ENCODE measurements at places on chromosomes 2 and 18. TPM values are rescaled to one million over a fixed set of nuclear protein-coding genes. Genes with fewer than 3 reads are reported as not detected.

- DNase-seq: no peak
These were observed 49.5 kb downstream of the C2orf42 start for GRCh38 chr2:70141212-70141901.

GRCh38 chr18:75779450-75779849 lies 351.9 kb upstream of the SMIM21 start:
- no peak for DNase-seq

GRCh38 chr2:75960472-75961009 lies 249.8 kb upstream of the GCFC2 start:
- no peak for DNase-seq

GRCh38 chr2:172276961-172277360 lies 150.4 kb upstream of the ITGA6 start:
- no peak for DNase-seq

GRCh38 chr2:163682695-163683094 lies 53.1 kb downstream of the FIGN start:
- DNase-seq: no peak

DNA sequence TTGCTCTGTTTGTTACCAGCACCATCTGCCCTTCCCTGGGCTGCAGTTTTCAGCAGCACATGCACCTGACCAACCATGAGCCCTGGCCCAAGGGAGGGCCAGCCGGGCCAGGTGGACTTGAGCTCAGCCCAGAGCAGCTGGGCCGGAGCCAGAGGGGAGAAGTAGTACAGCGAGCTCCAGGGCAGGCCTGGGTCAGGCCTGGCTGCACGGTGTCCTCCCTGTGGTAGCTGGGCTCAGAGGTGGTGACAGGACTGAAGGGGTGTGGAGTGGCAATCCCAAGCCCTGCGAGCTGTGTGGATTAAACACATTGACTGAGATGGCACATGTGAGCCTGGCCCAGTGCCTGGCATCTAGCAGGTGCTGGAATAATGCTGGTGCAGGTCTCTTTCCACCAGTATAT lies 222.2 kb downstream of the GLI2 start:
- no peak for DNase-seq

DNA sequence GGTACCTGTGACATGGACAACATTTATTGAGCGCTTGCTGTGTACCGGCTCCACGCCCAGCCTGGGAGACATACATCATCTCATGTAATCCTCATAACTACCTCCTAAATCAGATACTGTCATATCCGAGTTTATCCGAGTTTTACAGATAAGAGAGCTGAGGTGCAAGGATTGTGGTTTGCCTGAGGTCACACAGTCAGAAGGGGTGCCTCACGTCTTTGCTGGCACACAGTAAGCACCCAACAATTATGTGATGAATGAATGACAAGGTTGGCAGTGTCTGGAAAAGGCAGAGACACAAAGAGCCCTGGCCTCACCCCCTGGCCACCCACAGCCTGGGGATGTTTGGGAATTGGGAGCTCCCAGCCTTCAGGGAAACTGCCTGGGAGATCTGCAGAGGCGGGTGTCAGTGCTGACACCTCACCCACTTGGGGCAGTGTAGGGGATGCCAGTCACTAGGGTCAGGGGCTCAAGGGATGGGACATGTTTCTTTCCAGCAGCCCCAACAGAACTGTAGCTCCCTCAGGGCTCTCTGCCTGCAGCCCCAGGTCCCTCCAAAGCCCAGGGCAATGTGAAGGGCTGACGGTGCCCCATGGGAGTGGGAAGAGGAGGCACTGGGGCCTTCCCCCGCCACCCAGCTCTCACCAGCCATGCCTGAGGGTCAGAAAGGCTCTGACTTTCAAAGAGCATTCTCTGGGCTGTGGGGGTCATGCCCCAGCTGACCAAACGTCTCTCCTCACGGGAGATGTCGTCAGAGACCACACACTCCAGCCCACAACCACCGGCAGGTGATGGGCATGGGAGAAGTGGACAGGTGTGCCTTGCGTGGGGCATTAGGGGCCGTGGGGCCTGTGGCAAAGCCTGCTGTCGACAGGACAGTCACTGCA lies 157.5 kb downstream of the ZFP36L2 start:
- no peak for DNase-seq

- no peak for DNase-seq
These were observed 82.3 kb downstream of the COL3A1 start for GRCh38 chr2:189056200-189057106.

DNA sequence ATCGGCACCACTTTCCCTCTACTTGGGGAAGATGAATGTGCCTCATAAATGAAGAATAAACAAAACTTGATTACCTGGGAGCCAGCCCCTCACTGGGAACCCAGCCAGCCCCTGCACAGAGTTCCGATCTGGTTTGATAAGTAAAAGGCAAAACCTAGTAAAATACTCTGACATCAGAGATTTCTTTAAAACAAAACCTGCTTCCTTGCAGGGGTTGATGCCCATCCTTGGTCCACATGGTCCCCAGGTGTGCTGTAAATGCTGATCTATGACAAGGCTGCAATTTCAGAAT lies 218.8 kb upstream of the APCDD1 start:
- DNase-seq: no peak

- DNase-seq: no peak
These were observed 289.5 kb upstream of the REV1 start for GRCh38 chr2:99779276-99779675.

GRCh38 chr2:240165034-240165433 lies 24.6 kb upstream of the OTOS start:
- no peak for DNase-seq

DNA sequence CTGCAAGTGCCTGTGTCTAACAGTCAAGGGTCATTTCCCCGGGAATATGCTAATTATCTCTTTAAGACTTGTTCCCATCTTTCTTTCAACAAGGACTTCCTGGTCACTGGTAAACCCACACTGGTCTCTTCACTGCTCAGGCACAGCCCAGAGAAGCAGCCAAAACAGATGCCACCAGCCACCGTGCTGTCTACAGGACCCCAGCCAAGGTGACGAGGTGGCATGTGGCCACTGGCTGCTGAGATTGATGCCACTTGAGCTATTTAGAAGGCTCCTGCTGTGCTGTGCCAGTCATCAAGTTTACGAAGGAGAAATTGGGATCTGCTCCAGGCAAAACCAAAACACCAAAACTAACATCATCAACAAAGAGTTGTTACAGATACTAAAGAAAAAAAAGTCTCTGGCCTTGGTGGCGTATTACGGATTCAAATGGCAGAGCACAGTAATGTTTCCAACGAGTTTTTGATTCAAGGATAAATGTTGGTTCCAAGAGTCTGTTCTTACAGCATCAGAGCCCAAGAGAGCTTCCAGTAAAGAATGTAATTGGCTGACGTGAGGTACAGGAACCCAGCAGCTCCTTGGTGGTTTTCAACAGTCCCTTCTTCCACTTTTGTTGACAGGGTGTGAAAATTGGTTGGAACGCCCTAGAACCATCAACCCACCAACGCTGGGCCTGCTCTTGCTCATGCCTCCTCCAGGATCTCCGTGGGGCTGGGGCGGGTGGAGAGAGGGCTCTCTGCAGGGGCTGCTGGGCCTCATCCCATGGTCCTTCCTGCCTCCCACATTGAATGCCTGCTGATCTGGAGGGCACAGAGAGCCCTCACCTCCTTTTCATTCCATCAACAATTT lies 63.7 kb upstream of the ZCCHC2 start:
- no peak for DNase-seq

DNA sequence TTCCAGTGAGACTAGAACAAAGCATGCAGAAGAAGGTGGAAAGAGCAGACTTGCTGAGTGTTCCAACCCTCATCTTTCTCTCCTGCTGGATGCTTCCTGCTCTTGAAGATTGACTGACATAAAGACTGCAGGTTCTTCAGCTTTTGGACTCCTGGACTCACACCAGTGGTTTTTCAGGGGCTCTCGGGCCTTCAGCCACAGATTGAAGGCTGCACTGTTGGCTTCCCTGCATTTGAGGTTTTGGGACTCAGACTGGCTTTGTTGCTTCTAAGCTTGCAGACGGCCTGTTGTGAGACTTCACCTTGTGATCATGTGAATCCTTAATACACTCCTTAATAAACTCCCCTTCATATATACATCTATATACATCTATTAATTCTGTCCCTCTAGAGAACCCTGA lies 20.4 kb downstream of the VRK2 start:
- no peak for DNase-seq

The GNAL gene
- 5.1 TPM for polyA plus RNA-seq

The AQP12B gene
- 2.5 TPM for polyA plus RNA-seq

The SEPTIN10 gene
- polyA plus RNA-seq: 123 TPM

The ZNF396 gene
- 1.8 TPM for polyA plus RNA-seq

The SPDYA gene
- polyA plus RNA-seq: 3.6 TPM
